Stimulated activated CD8-positive, alpha-beta memory T cell treated with anti-CD3 and anti-CD28 coated beads, Interleukin-15, amount 100 ng/mL, for 4 hours (primary cell): ENCODE measurements at places on chromosomes 16 and 17.

- DNase-seq, result no peak
These were observed 3.8 kb upstream of the SNX20 start for GRCh38 chr16:50684823-50685461.

GRCh38 chr17:58513965-58514769 is at the start of gene MTMR4:
MTMR4 (minus strand) TSS chr17:58514638; CDS start chr17:58514407, 231 bp downstream.
- peak; percentile 37 for DNase-seq

DNA sequence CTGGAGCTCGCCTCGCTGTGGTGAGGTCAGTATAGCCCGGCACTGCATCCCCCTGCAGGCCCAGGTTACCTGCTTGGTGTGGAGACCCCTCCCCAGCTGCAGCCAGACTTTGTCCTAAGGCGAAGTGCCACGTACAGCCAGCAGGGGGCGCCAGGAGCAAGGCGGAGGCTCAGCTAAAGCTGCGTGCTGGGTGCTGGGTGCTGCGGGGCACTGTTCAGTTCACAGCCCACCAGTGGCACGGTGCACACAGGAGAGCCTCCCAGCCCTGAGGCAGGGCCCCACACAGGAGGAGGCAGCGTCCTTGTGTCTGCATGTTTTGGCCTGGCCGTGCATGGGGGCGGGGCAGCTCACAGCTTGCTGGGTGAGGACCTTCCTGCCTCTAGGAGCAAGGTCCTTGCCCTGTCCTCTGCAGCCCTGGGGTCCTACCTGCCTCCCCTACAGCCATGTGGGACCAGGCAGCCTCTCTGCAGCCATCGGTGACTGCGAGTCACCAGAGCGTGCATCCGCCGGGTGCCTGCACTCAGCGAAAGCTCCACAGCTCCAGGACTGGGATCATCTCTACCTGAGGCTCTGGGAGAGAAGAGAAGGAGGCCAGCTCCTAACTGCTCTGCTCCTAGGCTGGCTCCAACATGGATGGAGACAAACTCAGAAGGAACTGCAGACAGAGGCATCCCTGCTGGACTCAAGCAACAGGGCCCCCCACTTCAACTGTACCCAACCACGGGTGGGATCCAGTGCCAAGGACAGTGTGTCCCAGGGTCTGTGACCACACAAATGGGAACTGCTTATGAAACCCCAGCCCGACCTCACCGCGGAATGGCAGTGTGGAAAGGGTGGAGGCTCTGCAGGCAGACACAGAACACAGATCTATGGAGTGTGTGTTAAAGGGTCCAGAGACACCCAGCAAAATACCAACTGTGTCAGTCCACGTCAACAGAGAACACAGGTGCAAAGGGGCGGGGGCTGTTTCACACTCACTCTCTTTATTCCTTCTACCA is 19.0 kb downstream of the SLC7A5 start:
- DNase-seq, result peak; percentile 45

- no peak for DNase-seq
These were observed 30.2 kb downstream of the CACNG5 start for GRCh38 chr17:66865151-66865550.

DNA sequence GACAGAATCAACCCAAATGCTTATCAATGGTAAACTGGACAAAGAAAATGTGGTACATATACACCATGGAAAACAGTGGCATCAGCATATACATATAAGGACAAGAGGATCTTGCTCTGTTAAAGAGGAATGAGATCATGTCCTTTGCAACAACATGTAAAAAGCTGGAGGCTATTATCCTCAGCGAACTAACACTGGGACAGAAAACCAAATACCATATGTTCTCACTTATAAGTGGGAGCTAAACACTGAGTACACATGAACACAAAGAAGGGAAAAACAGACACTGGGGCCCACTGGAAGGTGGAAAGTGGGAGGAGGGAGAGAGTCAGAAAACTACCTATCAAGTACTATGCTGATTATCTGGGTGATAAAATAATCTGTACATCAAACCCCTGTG is 447.3 kb upstream of the MAF start:
- no peak for DNase-seq

- DNase-seq, result peak; percentile 26
These were observed 99.4 kb downstream of the CYLD start for GRCh38 chr16:50841081-50841886.

- DNase-seq, result no peak
These were observed 6.1 kb upstream of the ARHGAP23 start for GRCh38 chr17:38421871-38422827.

- DNase-seq, result no peak
These were observed 3.6 kb downstream of the RNF166 start for GRCh38 chr16:88702371-88703210.

DNA sequence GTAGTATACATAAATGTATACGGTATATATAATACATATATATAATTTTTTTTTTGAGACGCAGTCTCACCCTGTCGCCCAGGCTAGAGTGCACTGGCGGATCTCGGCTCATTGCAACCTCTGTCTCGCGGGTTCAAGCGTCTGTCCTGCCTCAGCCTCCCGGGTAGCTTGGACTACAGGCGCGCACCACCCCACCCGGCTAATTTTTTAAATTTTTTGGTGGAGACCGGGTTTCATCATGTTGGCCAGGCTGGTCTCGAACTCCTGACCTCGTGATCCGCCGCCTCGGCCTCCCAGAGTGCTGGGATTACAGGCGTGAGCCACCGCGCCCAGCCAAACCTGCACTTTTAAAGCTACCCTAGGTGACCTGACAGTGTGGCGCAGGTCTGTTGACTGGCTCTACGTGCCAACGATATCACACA is 745 bp downstream of the PAM16 start:
- no peak for DNase-seq

GRCh38 chr17:69711541-69711940 is 297.0 kb downstream of the MAP2K6 start:
- DNase-seq, result no peak

GRCh38 chr17:56943505-56944125 is 17.2 kb downstream of the COIL start:
- no peak for DNase-seq

GRCh38 chr17:57945996-57946797 is 9.0 kb downstream of the CUEDC1 start:
- DNase-seq, result no peak

- no peak for DNase-seq
These were observed 235.3 kb downstream of the CDH13 start for GRCh38 chr16:82862057-82862456.

GRCh38 chr17:70071127-70071526 is 3.9 kb upstream of the KCNJ16 start:
- no peak for DNase-seq

- no peak for DNase-seq
These were observed 291.7 kb downstream of the CEP112 start for GRCh38 chr17:65900216-65900615.

DNA sequence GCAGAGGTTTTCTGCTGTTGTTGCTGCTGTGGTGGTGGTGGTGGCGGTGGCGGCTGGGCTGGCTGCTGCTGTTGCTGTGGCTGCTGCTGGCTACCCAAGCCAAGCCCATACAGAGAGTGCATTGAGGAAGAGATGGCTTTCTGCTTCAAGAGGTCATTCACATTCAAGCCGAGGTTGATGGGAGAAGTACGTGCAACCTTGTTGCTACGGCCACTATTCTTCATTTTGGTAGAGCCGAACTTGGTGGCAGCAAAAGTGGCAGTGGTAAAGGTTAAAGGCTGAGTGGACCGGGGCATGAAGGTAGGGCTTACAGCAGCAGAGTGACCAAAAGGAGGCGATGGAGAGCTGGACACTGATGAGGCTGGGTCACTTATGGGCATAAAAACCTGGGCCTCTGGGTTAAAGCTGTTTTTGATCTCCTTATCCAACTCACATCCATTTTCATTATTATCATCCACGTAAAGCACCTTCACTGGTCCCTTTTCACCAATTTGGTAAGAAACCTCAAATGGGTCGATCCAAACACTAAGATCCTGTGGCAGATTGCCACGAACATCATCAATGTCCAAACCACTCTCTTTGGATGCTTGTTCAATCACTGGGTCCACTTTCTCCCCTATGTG is 2.8 kb downstream of the TOB1 start:
- no peak for DNase-seq

GRCh38 chr17:28992185-28992584 is 13.6 kb downstream of the SEZ6 start:
- no peak for DNase-seq

DNA sequence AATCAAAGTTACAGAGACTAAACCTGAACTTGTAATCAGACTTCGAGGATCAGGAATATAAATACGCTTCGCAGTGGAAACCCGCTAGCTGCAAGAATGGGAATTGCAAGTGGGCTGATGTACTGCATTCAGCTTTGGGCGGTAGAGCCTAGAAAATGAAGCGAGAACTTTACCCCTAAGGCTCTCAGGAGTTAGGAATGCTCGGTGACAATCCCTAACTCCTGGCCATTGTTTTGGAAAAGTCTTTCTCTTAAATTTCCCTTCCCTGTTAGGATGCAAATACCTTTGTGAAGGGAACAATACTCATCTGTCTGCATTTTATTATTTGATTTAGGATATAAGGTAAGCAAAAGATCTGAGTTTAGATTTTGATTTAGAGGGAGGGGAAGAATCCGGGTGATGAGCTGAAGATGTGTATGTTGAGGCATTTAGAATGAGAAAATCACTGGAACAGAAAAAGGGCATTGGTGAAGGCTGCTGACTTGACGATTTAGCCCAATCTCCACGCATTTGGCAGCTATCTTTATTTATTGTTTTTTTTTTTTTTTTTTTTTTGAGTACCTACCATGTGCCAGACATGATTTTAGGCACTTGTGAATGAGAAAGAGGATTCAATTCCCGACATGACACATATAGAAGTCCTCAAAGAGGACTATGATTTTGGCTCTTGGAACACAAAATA is 2.2 kb upstream of the TOX3 start:
- DNase-seq, result no peak

DNA sequence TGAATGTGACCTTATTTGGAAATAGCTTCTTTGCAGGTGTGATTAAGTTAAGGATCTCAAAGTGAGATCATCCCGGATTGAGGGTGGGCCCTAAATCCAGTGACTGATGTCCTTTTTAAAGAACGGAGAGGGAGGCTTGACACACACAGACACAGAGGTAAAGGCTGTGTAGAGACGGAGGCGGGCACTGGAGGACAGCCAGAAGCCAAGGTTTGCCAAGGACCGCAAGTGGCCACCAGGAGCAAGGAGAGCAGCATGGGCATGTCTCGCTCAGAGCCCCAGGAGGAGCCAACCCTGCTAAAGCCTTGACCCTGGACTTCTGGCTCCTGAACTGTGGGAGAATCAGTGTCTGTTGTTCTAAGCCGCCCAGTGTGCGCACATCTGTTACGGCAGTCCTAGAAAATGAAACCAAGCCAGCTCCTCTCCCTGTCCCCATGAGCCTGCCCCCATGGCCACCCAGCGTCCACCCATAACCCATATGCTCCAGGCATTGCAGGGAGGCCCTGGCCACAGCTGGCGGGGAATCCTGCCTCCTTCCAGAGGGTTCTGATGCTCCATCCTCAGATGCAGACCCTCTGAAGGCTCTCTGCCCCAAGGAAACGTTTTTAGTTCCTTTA is 15.2 kb downstream of the CNGB1 start:
- DNase-seq, result no peak

DNA sequence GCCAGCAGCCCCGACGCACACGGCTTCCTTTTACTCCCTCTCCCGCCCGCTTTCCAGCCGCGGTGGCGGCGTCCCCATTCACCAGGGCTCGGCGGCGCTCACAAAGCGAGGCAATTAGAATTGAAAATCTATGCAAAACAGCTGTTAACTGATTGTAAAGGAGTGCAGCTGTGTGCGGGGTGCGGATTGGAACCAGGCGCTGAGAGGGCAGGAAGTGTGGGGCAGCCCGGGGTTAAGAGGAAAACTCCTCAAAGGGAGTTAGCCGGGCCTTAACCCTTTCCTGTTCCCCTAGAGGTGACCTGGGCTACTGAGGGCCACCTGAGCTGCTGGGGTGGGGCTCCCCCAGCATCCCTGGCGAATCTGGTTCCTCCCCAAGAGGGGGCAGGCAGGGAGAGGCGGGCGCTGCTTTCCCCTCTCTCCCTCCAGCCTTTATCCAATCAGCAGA is 5.8 kb upstream of the GSE1 start:
- DNase-seq, result no peak

- no peak for DNase-seq
These were observed 408.7 kb downstream of the SLC39A11 start for GRCh38 chr17:72683506-72684404.

GRCh38 chr17:81315129-81315884 is 20.2 kb upstream of the SLC38A10 start:
- no peak for DNase-seq

DNA sequence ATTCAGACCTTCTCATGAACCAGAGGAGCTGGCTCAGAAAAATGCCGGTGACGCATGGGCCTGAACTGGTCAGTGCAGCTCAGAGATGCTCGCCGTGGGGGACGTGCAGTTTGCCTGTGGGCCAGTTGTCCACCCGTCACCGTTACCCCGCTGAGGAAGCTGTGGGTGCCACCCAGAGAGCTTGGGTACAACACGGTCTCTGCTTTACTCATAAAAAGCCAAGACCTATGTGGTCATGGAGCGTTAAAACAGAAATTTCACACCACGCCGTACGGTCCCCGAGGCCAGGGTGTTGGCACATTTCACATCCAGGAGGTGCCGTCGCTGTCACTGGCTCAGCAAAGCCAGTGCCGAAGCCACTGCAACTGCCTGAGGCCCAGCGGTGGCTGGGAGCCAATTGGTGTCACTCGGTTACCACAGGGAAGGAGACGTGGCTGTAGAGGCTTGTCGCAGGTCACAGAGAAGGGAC is 120.9 kb downstream of the METRNL start:
- peak; percentile 55 for DNase-seq

DNA sequence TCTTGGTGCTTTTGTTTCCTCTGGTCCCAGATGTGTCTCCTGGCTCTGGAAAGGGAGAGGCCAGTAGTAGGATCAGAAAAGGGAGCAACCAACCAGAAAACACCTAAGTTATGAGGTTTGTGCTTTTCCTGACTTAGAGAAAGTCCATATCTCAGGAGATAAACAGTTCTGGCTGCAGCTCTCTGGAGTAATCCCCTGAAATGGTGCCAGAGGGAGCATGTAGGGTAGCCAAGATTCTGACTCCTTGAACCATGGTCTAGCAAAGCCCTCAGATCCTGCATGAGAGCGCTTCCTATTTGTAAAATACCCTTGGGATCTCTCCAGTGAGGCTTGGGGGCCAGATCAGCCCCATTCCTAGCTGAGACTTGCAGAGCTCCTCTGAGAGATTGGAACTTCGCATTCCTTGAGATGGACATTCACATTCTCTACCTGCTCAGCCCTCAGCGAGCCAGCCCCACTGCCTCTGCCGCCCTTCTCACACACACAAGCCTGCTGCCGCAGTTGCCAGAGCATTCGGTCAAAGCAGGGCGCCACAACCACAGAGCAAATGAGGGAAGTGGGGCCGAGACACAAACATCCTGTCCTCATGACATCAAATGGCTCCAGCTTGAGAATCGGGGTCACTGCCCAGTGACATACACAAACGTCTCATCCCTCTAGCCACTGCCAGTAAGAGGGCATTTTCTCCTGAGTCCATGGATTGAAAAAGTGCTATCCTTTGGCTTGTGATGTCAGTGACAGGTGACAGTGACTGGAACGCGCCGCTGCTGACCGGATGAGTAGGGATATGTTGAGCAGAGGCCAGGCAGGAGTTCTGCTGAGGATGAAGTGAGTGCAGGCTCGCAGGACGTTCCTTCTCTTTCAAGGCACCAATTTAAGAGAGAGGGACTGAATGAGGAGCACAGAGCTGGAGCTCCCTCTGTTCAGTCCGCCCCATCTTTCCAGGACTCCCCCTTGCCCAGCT is 5.0 kb downstream of the ABHD15 start:
- no peak for DNase-seq
